Activated CD8-positive, alpha-beta memory T cell treated with anti-CD3 and anti-CD28 coated beads for 1 hour (primary cell): ENCODE measurements at places on chromosomes 3 and 15.

DNA sequence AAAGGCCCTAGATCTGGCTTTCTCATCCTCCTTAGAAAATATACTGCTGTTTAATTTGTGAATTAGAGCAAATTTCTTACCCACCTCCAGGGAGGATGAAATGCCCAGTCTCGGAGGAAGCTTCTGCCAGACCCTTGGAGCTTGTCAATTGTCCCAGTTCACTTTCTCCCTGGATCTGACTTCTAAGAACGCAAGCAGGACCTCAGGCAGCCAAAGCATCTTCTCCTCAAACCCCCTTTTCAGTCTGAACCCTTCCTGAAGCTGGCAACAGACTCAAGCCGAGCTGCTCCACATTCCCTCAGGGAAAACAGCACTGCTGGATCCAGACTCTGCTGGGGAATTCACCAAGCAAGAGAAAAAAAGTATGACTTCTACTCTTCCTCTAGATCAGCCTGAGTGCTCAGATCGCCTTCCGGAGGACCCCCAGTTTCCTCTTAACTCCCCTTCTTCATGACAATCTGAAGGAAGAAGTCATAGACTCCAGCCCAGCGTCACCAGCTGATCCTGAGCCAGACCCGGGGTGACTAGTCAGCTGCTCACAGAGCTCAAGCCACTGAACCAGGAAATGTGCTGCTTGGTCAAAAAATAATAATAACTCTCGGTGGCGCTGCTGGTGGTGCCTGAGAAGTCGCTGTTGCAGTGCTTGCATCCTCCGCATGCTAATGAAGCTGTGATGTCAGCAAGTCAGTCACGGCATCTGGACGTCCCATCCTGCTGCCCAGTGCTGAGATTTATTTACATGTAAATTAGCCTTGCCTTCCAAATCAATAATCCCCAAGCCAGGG is at the start of gene PRICKLE2:
PRICKLE2 (minus strand) TSS at position 641 of the 785 bp plus-strand sequence. CDS start 26,539 bp downstream, outside the sequence.
- DNase-seq: no peak

DNA sequence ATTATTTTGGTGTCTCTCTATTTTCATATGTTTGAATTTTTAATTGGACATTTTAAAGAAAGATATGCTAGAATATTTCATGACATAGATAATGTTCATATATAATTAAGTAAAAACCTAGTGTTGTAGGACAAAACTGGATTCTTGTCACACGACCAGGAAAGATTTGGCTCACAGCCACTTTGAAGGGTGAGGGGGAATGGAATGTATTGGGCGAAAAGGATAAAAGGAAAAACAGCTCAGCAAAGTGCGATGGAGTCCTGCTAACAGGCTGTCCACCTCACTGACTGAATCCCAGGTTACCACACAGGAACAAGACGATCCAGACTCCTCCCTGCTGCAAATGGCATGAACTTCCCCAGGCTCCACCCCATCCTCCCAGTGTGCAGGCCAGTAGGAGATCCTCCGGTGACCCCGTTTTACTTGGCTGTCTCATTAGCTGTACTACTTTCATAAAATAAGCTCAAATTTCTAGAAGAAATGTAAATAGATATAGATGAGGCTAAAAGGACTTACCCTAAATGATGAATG is 186.2 kb downstream of the CD47 start:
- DNase-seq: no peak

- DNase-seq: no peak
Observed at GRCh38 chr3:105499961-105500360, 133.3 kb downstream of the ALCAM start.

- DNase-seq: no peak
Observed at GRCh38 chr15:27797765-27798164, 301.4 kb downstream of the OCA2 start.

DNA sequence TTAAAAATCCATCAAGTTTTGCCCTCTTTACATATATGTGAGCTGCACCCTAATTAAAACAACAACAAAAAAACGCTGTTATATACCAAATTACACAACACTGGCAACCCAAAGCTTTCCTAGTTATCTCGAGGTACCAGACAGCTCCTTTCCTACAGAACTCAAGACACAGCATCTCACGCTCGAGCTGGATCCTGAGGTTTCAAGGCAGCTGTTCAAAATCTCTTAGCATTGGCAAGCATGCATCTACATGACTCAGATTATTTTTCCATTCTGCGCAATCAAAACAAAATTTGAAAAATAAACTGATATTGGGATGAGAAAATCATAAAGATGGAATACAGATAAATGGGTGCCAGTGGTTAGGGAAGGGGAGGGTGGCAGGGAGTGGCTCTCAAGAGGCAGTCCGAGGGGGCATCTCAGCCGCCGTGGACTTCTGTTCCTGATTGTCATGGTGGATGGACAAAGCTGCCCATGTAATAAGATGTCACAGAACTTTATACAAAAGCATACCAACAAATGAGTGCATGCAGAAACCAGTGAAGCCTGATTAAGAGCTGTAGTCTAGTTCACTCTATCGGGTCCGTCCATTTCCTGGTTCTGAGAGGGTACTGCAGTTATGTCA is 91.5 kb downstream of the ADAMTS17 start:
- DNase-seq: no peak

GRCh38 chr3:194166682-194167479 is 30.9 kb downstream of the HES1 start:
- DNase-seq: no peak

- DNase-seq: no peak
Observed at GRCh38 chr3:139827833-139828232, 107.2 kb upstream of the CLSTN2 start.

DNA sequence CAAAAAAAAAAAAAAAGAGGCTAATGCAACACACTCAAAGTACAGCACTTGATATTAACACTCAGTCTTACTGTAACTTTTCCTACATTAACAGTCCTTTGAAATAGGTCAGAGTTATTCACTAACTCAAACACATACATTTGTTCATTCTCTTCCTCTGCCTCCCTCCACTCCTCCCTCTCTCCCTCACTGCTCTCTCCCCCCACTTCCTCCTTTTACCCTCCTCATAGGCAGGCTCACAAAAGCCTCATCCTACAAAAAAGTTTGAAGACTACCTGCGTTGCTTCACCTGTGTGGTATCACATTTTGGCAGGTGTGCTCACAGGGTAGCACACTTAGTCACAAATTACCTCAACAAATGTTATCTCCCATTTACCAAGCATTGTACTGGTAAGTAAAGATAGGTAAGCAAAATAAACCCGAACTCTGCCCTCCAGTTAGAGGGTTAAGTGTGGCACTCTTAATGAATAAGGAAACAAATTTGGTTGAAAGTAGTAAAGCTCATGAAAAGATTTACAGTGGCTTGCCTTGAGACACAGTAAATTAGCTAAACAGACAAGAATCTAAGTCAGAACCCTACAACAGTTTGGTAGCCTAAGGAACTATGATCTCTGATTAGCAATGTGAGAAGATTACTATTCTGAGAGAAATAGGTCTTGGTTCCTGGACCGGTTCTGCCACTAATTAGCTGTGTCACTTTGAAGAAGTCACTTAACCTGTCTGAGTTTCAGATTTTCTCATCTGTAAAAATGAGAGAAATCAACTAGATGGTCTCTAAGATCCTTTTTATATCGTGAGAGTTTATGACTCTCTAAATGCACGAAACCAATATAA is 151.0 kb upstream of the MLF1 start:
- no peak for DNase-seq

DNA sequence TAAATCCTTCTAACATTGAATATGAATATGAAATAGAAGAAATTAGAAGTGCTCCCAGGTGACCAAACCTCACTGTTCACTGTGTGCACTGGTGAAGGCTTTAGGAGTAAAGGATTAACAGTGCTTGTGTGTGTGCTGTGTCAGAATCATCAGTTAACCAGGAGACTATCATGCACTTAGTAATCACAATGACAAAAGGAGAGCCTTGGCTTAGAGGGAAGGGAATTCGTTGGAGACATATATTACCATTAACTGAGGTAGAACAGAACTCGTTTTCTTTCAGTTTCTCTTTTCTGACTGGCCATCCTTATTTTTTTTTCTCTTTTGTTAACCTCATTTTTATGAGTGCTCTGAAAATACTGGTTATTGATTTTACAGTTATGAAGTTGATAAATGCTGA is 213.3 kb upstream of the GBE1 start:
- DNase-seq: no peak

DNA sequence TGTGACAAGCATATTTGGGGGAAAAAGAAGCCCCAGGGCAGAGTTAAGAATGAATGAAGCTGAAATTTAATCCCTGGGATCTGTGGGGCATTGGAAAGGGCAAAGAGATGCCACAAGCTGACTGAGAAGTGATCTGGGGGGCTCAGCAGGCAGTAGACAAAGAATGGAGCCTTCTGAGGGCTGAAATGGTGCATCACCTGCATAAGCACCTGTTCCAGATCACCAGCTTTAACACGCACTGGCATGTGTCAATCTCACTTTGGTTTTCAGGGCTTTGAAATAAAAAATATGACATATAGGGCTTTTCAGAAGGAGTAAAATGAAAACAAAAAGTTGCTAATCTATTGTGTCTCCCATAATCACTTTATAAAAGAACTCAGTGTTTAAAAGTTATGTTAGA is 210.8 kb upstream of the ARHGEF26 start:
- DNase-seq: no peak

- DNase-seq: no peak
Observed at GRCh38 chr3:45612138-45612537, 17.6 kb downstream of the LIMD1 start.

DNA sequence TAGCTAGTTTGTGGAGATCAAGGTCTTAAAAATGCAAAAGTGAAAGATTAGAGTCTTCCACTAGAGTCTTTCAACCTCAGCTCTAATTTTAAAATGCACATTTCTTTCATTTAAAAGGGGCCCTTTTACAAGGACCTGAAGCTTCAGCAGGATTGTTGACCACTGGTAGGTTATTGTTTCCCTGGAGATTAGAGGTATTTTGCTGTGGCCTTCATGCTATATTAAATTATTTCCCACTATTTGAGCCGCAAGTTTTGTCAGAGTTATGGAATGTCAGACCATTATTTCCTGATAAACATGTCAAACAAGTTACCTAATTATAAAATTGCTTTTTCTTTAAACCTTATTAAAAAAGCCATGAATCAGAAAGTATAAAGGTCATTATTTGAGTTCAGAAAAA is 103.1 kb upstream of the CCNL1 start:
- DNase-seq: no peak
